ENCODE measurements at places on chromosomes 12 and 14.

DNA sequence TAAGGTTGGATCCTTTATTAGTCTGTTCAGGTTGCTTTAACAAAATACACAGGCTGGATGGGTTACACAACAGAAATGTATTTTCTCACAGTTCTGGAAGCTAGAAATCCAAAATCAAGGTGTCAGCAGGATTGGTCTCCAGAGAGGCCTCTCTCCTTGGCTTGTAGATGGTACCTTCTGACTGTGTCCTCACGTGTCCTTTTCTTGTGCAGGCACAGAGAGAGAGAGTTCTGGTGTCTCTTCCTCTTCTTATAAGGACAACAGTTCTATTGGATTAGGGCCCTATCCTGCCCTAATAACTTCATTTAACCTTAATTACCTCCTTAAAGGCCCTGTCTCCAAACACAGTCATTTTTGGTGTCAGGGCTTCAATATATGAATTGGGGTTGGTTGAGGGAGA is 4.6 kb upstream of the ANKRD33 start:
- DNase-seq, result no peak

DNA sequence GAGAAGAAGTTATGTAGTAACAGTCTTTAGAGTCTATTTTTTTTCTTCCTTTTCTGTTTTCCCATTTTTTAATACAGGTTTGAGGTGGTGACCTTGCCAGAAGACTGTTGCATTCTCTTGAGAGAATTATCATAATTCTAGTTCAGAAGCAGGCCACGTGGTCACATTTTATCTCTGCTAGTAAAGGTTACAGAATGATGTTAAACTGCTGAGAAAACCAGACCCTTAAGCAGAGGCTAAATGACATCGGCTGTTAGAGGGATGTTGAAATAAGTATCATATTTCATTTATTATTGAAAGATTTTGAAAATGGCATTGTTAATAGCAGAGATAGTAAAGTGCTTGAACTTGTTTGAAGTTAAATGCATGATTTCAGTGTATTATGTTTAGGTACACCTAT is 49.2 kb downstream of the BRMS1L start:
- no peak for DNase-seq

- DNase-seq, result no peak
Observed at GRCh38 chr14:104507443-104507842, 72.1 kb upstream of the C14orf180 start.

DNA sequence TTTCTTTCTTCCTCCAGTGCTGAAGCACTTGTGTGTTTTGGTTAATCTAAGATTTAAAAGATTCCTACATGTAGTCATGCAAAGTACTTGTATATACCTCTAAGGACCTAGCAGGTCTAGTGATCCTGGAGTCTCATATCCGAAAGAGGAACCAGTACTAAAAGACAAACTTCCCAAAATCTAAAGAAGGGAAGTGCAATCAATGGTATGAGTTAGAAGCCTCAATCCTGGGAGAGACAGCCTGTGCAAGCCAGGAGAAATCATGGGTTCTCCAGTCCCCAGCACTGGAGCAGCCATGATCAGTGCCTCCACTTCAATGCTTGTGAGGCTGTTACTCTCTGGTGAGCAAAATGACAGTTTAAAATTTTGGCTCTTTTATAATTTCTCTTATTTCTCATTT is 277.4 kb downstream of the DAD1 start:
- DNase-seq, result no peak

GRCh38 chr12:51906430-51907082 is 748 bp upstream of the ACVRL1 start:
- no peak for DNase-seq

- DNase-seq, result no peak
Observed at GRCh38 chr12:106719879-106720278, 54.6 kb upstream of the RIC8B start.

DNA sequence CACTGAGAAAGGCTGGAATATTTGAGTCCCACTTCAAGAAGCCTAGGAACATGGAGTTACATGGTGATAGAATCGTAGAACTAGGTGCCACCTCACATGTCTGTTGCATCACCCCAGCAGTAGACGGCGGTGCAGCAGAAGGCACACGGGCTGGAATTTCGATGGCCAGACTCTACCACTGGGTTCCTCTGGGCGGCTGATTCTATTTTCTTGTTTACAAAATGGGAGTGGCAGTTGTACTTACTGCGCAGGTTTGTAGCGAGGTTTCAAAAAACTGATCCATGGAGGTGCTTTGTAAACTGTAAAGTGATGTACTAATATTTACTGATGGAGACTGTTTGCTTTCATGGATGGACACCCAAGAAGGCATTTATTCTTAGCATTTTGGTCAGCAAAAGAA is 45.7 kb downstream of the WDR20 start:
- peak; percentile 34 for DNase-seq

DNA sequence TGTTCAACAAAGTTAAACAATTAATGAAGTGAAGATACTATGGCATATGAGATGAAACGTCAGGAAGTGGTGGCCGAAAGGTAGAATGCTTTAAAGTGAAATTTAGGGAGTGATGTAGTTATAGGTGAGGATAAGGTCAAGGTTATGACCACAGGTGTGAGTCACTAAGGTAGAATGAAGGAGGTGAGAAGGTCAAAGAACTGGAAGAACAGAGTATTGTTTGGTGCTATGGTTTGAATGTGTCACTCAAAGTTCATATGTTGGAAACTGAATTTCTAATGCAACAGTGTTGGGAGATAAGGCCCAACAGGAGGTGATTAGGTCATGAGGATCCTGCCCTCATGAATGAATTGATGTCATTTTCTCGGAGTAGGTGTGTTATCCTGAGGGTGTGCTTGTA is 293.6 kb downstream of the NELL2 start:
- DNase-seq, result no peak

DNA sequence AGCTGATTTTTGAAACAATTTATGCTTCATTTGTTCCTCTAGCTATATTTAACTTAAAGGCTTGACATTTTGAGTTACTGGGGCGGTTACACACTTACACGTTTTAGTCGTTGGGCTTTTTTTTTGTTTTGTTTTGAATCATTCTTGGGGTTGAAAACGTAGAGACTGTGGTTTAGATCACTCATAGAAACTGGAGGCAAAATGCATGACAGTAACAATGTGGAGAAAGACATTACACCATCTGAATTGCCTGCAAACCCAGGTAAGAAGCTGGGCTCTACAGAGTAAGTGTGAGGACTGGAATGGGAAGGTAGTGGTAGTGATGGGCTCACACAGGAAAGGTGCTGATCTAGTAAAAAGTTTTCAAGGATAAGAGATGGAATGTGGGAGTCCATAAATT is at the start of gene CLEC2D:
Gene CLEC2D, plus strand, starts transcription at position 180 of the 400 bp plus-strand sequence. Its CDS starts 22 bp downstream, at position 202.
- DNase-seq, result no peak

DNA sequence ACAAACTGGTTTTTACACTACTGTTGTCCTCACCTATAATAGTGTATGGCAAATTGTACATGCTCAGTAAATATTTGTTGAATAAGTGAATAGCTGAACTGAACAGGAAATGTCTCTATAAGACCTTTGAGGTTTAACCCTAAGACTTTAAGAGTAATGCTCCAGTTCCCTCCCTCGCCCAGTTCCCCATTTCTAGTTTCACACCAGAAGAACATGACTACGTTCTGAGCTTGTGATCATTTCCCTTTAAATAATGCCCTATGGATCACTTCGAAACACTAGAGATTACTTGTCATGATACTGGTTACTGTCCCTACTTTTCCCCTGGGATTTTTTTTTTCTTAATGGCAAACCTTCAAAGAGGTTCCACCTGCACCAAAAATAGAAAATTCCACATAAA is 69.3 kb downstream of the PRKD1 start:
- DNase-seq, result no peak

DNA sequence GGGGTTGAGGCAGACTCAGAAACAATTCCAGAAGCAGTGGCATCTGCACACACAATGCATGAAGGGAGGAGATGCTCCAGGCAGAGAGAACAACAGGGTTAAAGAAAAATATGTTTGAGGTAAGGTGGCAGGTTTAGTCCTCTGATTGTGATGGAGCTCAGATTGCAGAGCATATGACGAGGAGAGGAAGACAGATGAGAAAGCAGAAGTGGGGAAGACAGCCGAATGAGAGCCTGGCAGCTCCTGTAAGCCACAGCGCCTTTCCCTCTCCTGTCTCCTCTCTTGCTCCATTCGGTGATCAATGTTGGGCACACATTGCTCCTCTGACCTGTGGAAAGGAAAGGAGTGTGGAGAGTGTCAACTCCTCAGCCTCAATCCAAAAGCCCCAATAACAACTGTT is 372.2 kb downstream of the GXYLT1 start:
- DNase-seq, result no peak

DNA sequence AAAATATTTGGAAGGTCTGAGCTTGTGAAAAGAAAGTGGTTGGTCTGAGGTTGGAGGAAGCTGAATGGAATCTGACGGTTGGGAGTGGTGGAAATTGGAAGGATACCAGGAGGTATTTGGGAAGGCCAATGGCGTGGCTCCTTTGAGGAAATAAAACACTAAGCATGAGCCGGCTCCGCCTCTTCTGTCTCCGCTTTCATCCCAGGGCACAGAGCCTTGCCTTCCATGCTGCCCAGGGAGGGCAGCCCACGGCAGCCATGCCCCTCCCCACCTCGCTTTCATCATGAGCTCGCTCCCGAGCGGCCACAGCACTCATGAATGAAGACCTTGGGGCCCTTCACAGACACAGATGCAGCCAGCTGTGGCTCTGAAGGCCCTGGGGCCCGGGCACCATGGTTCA is 36.2 kb downstream of the HSP90AA1 start:
- DNase-seq, result no peak

- peak; percentile 62 for DNase-seq
Observed at GRCh38 chr14:25132732-25133422, 82.9 kb upstream of the STXBP6 start.

DNA sequence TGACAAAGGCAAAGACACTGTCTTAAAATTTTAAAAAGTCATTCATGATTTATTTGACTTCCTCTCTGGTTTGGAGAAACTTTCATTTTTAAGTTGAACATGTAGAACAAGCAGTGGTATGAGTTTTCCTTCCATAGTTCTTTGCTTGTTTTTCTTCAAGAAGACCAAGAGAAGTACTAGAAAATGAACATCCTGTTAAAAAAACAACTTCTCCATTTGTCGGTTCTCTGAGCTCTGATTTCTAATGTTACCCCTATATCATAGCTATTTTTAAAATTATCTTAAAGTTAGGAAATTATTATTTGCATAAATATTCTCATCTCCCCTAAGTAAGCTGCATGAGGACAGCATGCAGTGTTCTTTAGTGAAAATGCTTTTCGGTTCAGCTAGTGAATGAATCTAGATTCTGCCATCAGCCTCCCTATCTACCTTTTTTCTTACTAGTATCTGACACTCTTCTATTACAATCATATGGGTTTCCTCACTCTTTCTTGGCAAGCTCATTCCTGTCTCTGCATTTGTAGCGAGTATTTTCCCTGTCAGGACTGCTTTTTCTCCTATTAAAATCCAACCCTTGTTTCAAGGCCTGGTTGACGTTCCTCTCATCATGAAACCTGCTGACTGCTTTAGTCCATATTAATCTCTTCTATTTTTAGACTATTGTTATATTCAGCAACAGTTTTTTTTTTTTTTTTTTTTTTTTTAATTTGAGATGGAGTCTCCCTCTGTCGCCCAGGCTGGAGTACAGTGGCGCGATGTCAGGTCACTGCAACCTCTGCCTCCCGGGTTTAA is 15.8 kb downstream of the DIP2B start:
- DNase-seq, result no peak

GRCh38 chr14:36224176-36224575 is 47.7 kb upstream of the PTCSC3 start:
- DNase-seq, result peak; percentile 38

All from epithelial cell of esophagus (primary cell).